Progenitor cell of endocrine pancreas (in vitro differentiated cells): ENCODE measurements at places on chromosomes 6 and 20.

DNA sequence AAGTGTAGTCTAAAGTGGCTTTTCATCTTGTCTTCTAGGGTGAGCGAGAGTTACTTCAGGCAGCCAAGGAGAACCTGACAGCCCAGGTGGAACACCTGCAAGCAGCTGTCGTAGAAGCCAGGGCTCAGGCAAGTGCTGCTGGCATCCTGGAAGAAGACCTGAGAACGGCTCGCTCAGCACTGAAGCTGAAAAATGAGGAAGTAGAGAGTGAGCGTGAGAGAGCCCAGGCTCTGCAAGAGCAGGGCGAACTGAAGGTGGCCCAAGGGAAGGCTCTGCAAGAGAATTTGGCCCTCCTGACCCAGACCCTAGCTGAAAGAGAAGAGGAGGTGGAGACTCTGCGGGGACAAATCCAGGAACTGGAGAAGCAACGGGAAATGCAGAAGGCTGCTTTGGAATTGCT is 27.1 kb downstream of the C20orf173 start:
- no peak for DNase-seq

DNA sequence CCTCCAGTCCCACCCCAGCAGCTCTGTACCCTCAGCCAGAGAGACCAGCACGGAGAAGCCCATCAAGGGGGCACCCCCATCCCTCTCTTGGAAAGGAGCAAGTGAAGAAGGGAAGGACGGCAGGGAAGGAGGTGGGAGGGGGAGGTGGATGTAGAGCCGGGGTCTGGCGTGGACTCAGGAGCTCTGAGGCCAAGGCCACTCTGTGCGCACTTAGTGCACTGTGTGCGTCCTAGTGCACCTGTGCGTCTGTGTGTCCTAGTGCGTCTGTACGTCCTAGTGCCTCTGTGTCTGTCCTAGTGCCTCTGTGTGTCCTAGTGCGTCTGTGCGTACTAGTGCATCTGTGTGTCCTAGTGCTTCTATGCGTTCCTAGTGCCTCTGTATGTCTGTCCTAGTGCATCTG is 54.2 kb downstream of the DSTN start:
- no peak for DNase-seq

DNA sequence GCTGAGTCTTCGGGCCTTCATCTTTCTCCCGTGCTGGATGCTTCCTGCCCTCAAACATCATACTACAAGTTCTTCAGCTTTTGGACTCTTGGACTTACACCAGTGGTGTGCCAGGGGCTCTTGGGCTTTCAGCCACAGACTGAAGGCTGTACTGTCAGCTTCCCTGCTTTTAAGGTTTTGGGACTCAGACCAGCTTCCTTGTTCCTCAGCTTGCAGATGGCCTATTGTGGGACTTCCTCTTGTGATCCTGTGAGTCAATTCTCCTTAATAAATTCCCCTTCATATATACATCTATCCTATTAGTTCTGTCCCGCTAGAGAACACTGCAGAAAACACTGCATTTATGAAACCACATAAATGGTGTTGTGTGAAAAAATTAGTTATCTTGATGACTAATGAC is 13.9 kb upstream of the BCLAF1 start:
- DNase-seq: no peak

DNA sequence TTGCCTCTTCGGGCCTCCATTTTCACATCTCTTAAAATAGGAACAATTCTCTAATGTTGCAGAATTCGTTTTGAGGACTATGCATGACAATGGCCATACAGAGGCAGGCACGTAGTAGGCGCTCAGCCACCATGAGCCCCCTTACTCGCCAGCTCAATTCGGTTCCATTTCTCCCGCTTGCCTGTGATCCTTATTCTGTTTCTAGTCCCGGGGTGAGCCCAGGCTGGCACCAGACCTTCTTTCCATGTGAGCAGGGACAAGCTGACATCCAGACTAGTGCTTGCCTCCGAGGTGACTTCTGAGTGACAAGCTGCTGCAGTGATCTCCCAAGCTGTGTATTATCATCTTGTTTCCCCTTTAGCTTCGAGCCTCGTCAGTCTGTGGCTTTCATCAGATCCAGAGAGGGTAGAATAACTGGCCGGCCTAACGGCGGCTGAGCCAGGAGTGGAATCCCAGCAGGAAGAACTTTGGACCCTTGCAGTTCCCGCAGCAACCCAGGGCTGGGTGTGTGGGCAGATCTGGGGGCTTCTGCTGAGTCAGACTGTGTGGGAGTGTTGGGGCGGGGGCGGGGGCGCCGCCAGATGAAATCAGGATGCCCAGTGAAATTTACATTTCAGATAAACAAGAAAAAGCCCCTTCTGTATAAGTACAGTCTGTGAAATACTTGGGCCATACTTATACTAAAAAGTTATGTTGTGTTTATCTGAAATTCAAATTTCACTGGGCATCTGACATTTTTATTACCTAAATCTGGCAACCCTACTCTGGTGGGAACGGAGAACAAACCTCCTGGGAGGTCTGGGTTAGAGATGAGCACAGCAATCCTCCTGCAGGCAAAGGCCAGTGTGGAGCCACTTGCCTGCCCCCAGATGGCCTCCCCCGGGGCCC is 10.9 kb downstream of the BANF2 start:
- no peak for DNase-seq

DNA sequence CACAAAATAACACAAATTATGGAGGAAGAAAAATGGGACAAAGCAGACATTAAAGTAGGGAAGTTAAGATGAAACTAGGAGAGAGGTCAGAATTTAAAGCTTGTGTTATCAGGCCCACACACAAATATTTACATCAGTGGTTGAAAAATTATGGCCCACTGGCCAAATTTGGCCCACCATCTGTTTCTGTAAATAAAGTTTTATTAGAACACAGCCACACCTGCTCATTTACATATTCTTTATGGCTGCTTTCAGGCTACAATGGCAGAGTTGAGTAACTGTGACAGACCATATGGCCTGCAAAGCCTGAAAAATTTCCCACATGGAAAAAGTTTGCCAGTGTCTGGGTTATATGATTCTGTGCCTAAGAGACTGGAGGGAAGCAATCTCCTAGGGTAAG is 49.0 kb downstream of the SLC22A23 start:
- DNase-seq: no peak

GRCh38 chr6:31663961-31664789 is 622 bp downstream of the GPANK1 start:
- DNase-seq: no peak

DNA sequence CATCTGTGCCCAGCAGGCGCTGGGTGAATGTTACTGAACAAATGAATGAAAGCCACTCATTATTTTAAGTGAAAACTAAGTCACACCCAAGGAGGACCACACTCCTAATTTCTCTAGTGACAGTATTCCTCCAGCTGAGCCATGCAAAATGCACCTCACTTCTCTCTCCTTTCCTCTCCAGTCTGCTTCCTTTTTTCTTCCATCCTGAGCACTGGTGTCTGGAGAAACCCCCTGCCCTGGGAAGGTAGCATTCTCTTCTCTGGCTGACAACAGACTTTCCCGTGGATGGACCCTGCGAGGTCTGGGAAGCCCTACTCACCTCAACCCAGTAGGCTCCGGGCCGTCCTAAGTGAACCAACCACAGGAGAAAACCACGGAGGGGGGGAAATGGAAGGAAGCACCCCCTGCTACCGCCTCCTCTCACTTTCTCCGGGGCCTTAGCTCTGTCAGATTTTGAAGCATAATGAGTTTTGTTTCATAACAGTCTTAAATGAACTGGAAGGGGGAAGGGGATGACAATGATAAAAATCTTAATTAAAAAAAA is 22.6 kb downstream of the TRERF1 start:
- no peak for DNase-seq

DNA sequence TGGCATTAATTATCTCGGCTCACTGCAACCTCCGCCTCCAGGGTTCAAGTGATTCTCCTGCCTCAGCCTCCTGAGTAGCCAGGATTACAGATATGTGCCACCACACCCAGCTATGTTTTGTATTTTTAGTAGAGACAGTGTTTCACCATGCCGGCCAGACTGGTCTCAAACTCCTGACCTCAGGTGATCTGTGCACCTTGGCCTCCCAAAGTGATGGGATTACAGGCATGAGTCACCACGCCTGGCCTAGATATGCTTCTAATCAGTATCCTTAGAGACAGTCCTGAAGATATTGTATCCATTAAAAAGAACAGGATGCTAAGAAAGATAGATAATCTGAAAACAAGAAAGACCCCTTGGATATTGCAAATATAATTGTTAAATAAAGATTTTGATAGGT is 3.1 kb upstream of the IPCEF1 start:
- no peak for DNase-seq

DNA sequence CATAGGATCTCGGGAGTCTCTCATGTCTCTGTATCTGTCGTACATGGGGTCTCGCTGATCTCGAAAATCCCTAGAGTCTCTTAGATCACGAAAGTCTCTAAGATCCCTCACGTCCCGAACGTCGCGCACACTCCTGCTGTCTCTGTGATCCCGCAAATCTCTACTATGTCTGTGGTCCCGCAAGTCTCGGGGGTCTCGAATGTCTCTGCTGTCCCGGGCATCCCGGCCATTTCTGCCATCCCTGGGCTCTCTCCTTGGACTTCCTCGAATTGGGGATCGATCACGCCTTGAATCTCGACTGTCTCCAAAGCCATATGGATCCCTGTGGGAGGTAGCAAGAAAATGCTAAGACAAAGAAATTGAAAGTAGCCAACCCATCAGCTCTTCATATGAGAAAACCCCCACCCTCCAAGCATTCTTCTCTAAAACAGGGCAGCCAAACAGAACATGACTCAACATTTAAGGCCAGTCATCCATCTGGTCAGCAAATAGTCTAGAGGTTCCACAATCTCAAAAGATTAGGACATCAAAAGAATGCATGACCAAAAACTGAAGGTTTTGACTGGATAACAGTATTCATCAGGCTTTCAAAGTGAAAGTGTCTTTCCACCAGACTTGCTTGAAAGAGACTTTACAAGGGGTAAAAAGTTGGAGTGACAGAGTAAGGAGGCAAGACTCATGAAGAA is 19.4 kb downstream of the NCOA5 start:
- DNase-seq: no peak

DNA sequence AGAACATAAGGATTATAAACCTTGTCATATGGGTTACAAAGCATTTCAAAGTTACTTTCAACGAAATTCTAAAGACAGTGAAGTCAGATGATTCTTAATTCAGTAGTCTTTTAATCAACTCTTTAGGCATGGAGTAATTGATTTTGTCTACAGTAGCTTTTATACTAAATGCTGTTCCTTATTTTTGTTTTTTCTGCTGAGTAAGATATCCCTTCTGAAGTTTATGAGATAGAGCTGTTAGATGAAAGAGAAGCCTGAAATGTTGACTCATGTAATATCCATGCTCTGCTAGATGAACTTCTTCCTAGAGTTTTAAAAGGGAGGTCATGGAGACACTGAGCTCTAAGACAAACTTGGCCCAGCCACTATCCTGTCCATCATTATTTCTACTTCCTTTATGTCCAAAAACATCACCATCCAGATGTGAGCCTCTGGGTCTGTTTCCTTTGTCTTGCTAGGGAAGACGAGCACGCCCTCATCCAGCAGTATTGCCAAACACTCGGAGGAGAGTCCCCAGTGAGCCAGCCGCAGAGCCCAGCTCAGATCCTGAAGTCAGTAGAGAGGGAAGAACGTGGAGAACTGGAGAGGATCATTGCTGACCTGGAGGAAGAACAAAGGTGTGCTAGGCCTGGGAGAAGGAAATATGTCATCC is 550.3 kb downstream of the UTRN start:
- no peak for DNase-seq

DNA sequence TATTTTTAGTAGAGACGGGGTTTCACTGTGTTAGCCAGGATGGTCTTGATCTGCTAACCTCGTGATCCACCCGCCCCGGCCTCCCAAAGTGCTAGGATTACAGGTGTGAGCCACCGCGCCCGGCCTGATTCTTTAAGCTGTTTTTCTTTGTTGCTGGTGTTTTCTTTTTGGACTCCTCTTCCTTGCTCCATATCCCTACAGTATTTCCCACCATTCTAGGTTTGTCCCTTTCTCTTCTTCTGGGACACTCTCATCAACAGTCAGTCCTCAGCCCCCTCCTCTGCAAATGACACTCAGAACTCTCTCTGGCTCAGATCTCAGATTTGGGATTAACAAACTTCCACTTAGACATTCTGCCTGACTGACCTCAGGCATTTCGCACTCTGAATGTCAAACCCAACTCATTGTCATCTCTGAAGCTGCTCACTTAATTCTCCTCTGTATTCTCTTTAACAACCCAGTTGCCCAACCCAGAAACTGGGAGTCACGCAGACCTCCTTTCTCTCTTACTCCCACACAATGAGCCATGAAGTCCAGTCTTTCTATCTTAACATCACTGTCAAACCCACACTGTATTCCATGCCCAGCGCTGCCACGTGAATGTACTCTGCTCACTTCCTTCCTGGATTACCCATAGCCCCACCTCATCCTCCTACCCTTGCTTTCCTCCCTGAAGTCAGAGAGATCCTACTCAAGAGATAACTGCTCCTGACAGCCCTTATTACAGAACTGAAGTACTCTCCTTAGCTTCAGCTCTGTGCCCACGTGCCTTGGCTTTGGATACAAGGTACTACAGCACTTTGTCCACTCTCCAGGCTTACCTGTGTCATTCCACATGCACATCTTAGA is 2.6 kb downstream of the MPIG6B start:
- DNase-seq: no peak

DNA sequence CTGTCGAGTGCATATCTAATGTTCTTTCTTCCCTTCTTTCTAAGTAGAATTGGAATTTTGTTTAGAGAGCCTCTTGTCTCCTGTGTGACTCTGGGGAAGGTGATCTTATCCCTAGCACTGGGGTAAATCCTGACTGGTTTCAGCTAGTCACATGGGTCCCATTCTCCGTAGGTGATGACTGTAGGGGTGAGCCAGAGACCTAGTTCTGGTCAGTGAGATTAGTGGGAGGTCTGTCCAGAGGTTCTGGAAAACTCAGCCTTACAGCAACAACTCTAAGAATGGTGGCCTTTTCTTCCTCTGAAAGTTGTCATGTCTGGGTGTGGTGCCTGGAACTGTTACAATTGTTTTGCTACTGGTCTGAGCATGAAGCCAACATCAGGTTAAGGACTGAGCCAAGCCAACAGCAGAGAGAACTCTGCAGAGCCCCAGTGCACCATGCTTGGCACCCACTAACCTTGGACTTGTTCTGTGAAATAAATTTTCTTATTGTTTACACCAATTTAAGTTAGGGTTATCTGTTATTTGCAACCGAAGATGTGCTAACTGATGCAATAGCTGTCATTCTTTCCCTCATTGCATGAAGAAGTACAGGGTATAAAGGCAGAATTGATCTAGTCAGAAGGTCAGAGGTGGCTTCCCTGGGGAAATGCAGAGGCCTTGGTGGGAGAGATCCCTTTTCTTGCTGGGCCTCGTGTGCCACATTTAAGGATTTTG is 56.8 kb upstream of the TULP4 start:
- DNase-seq: no peak

- DNase-seq: no peak
These were observed 334.9 kb upstream of the JARID2 start for GRCh38 chr6:14910692-14911547.

- no peak for DNase-seq
These were observed 220.2 kb upstream of the EXOC2 start for GRCh38 chr6:912871-913835.

- DNase-seq: no peak
These were observed 226.5 kb downstream of the BTBD9 start for GRCh38 chr6:38413102-38413800.

- no peak for DNase-seq
These were observed 38.4 kb downstream of the CDK5RAP1 start for GRCh38 chr20:33362898-33363297.

GRCh38 chr6:15364401-15365037 is 118.7 kb downstream of the JARID2 start:
- DNase-seq: no peak
